Renal cortex interstitium (tissue), 15 donors: ENCODE measurements at places on chromosomes 6 and 20. TPM values are rescaled to one million over a fixed set of nuclear protein-coding genes. Genes with fewer than 3 reads are reported as not detected.

GRCh38 chr20:57051096-57051495 is 215.3 kb downstream of the BMP7 start:
- DNase-seq, result no peak

GRCh38 chr6:41228096-41228495 is at the start of gene TREML4:
TREML4 (plus strand) TSS chr6:41228349; CDS start chr6:41228428, 79 bp downstream.
- no peak for DNase-seq

DNA sequence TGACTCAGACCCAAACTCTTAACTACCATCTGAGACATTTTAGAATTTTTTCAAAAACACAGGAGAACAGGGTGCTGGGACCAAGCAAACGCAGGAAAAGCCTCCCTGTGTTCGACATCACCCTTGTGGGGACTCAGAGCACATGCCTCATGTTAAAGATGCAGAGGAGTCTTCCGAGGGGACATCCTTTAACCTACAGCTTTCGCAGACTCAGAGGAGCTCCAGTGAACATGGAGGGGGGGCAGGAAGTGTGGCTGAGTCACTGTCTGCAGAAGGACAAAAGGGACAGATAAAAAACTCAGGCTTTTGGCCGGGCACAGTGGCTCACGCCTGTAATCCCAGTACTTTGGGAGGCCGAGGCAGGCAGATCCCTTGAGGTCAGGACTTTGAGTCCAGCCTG is 15.1 kb downstream of the BMP7 start:
- no peak for DNase-seq

DNA sequence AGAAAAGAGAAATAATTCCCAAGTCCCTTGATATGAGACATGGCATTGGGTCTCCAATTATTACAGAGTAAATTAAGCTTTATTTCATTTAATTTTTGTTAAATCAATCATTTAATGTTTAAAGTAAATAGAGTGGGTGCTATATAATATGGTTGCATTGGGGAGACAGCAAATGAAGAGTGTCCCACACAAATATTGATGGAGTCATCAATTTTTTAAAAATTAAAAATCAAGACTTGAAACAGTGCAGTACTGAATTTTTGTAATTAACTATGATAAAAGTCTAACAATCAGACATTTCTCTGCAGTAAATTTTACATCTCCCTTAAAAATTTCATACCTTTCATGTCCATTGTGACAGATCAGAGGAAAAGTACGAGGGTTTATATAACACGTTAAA is 193.9 kb upstream of the ID4 start:
- DNase-seq, result no peak

Gene MUC22
- polyA plus RNA-seq, result not detected

DNA sequence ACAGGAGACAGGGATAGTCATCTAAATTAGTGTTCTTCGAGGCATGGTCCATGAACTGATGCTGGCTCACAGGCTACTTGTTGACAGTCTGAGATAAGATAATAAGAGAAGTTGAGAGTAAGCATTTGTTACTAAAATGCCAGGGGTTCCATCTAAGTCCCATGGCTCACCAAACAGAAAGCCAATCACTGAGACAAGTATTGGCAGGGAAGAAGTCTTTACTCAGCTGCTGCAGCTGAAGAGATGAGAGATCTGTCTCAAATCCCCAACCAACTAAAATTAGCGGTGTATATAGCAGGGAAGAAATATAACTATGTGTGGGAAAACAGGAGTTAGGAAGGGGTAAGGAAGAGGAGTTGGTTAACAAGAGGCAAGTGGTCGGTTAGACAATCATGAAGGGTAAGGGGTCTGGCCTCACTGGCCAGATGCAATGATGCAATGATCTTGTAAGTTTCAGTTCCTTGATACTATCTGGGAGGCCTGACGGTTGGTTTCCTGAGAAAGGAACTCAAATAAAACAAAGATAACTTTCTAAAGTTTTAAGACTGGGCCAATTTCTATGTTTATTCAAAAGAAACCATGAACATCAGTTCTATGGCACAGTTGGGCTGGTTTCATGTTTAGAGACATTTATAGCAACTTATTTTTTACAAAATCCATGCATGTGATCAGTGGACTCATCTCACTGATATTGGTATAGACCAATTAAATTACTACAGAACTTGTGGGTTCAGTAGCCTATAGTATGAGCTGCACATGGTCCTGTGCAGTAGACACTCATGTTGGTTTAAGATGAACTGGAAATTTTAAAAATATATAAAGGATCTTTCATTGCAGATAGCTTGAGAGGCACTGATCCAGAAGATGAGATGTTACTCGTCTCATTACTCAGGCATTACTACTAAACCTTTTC is 9.9 kb upstream of the HEBP2 start:
- DNase-seq, result no peak

Gene AAR2
- polyA plus RNA-seq, result 44.1 TPM

DNA sequence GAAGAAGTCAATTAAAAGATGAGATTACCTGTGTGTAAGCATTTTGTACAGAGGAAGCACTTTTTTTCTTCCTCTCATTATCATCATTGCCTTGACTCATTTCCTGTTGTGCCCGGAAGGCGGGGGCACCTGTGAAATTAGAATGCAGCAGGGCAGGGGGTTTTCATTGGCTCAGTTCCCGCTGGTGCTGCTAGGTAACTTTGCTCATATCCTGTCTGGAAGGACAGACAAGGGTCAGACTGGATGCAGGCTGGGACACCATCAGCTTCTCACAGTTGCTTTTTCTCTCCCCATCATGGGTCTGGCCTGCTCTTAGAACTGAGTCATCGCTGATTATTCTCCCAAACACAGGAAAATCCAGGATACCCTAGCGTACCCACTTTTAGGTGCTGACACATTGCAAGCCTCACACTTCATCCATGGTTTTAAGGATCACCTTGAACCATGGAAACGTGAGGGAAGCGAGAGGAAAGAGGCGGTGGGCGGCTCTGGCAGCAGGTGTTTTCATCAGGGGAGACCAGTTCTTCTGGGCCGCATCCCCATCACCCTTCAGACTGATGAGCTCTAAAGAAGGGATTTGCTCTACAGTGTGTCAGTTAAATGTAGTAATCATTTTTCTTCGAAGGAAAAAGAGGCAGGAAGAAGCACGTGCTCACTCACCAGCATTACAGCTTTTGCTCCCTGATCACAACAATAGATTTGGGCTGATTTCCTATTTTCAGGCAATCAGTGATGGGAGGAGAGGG is 195.7 kb upstream of the SASH1 start:
- no peak for DNase-seq

DNA sequence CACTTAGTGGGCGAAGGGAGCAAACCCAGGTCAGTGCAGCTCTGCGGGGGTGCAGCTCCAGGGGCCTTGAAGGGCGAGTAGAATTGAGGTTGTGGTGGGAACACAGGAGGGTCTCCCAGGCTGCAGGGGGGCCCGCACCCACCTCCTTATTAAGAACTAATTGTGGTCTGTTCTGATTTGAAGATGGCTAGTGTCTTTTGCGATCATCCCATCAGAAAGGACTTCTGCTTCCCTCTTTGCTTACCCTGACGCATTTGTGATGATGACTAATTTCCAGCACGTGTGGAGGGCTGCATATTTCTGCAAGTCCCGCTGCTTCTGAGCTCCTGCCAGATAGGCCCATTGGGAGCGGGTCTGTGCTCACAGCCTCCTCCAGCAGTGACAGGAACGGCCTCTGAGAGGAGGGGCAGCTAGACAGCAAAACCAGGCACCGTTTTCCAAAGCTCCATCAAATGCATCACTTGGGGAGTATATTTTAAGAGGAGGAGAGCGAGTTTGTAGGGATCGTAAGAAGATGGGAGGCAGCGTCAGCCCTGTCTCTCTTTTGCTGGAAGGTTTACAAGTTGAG is 268.9 kb downstream of the CDH4 start:
- DNase-seq, result no peak

DNA sequence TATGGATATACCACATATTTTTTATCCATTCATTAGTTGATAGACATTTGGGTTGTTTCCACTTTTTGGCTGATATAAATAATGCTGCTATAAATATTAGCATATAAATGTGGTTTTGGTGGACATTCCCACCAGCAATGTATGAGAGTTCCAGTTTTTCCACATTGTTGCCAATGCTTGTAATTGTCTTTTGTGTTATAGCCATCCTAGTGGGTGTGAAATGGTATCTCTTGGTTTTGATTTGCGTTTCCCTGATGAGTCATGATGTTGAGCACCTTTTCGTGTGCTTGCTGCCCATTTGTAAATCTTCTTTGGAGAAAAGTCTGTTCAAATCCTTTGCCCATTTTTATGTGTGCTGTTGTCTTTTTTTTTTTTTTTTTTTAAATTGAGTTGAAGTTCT is 54.4 kb downstream of the DHX35 start:
- no peak for DNase-seq

DNA sequence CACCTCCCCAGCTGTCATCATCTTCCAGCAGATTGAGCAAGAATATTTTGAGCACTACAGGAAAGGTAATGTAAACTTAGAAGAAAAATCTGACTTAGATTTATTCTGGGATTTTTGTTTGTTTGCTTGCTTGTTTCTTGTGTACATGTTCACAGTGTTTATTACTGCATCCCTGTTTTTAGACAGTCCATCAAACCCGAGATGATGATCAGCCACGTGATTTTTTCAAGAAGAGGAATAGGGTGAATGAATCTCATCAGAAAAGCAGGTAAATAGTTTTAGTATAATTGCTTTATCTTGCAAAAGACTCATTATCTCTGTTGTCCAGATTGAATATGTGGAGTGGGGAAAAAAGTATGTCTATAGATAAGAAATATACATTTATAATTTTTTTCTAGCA is 2.1 kb downstream of the FAM217B start:
- DNase-seq, result no peak

Gene KHDC1L
- not detected for polyA plus RNA-seq

Gene CDH4
- 8.7 TPM for polyA plus RNA-seq

Gene SYCP2L
- 6.1 TPM for polyA plus RNA-seq

DNA sequence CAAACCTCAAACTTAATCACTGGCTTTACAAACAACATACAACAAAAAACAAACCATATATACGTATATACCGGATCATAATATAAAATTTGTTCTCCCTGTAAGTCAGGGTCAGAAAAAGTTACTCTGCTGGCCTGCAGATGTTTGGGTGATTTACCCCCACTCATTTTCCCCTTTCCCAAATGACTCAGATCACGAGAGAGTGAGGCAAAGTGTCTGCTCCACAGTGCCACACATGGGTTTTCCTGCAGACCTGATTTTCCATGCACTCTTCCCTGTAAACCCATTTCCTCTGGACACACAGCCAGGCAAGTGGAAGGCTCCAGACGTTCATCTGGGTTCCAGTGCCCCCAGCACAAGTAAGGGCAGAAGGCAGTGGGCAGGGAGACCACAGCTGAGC is 23.5 kb downstream of the GFOD1 start:
- DNase-seq, result no peak

Gene COX4I2
- 3.0 TPM for polyA plus RNA-seq

- DNase-seq, result no peak
Observed at GRCh38 chr20:58586565-58587093, 64.5 kb upstream of the STX16 start.

- DNase-seq, result no peak
Observed at GRCh38 chr20:62276439-62276838, 26.4 kb upstream of the ADRM1 start.

GRCh38 chr20:36179170-36179945 is 24.8 kb downstream of the EPB41L1 start:
- DNase-seq, result no peak

Gene ALDH8A1
- polyA plus RNA-seq, result 36.4 TPM

Gene SLC22A7
- polyA plus RNA-seq, result 1.4 TPM

GRCh38 chr20:12610871-12611270 is 397.9 kb upstream of the SPTLC3 start:
- no peak for DNase-seq

DNA sequence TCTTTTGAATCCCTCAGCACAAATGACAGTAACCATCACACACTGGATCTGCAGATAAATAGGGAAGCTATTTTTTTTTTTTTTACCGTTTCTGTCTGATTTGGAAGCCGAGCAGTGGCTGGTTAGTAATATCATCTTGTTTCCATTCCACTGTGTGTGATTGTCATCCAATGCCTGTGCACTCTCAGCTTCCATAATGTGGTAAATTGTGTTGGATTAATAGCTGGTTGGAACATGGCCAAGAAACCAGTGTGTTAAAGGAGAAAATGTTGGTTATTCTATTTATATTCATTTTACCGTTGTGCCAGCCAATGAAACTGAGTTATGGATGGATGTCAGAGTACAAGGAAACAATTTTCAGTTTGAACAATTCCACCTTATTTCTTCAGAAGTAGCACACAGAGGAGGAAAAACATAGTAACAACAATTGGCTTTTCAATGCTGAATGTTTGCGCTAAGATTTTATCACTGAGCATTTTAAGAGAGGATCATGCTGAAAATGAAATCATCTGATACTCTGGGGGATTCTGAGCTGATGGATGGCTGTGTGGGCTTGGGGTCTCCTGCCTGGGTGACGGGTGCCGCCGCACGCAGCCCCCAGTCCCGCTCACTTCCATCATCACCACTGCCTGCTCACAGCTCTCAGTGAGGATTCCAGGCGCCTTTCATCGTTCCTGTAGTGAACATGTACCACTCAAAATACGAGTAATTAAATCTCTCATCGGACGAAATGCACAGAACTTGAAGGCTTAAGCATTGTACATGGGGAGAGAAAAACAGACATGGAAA is 40.7 kb upstream of the EXOC2 start:
- DNase-seq, result no peak

GRCh38 chr6:129590408-129591022 is 119.5 kb downstream of the ARHGAP18 start:
- DNase-seq, result no peak

DNA sequence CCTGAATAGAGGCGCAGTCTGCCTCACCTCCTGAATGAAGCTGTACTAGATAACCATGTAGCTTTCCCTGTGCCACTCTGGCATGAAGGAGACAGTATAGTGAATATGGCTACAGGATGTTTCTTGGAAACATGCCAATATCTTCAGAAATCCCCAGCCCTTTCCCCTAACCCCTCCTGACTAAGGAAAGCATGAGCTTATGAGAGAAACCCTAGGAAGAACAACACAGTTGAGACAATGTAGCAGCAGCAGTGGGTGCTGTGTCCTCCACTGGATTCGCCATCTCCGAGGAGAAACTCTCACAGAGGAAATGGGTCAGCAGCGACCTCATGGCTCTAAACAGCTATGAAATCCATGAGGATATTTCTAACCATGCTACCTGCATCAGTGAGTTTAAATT is 6.7 kb downstream of the HLA-DQA1 start:
- no peak for DNase-seq

GRCh38 chr20:38872491-38873049 is 53.6 kb upstream of the FAM83D start:
- no peak for DNase-seq
